ENCODE measurements at places on chromosomes 16 and 17.

GRCh38 chr17:76561799-76562268 is 22.0 kb downstream of the PRCD start:
- DNase-seq = no peak

GRCh38 chr16:87762620-87763019 is 3.2 kb downstream of the KLHDC4 start:
- no peak for DNase-seq

GRCh38 chr17:3602499-3602898 is 6.7 kb downstream of the TRPV1 start:
- DNase-seq = peak; percentile 45

- no peak for DNase-seq
Observed at GRCh38 chr16:72840631-72841381, 207.1 kb downstream of the ZFHX3 start.

GRCh38 chr16:27248036-27248435 is 20.5 kb downstream of the NSMCE1 start:
- no peak for DNase-seq
